ENCODE measurements at places on chromosomes 1 and 21.

GRCh38 chr1:94143173-94143808 lies 22.3 kb upstream of the ABCA4 start:
- DNase-seq = no peak

GRCh38 chr1:226902601-226903000 lies 32.2 kb downstream of the PSEN2 start:
- no peak for DNase-seq

- no peak for DNase-seq
Measured at GRCh38 chr1:183634429-183635065, 1.0 kb downstream of the ARPC5 start.

DNA sequence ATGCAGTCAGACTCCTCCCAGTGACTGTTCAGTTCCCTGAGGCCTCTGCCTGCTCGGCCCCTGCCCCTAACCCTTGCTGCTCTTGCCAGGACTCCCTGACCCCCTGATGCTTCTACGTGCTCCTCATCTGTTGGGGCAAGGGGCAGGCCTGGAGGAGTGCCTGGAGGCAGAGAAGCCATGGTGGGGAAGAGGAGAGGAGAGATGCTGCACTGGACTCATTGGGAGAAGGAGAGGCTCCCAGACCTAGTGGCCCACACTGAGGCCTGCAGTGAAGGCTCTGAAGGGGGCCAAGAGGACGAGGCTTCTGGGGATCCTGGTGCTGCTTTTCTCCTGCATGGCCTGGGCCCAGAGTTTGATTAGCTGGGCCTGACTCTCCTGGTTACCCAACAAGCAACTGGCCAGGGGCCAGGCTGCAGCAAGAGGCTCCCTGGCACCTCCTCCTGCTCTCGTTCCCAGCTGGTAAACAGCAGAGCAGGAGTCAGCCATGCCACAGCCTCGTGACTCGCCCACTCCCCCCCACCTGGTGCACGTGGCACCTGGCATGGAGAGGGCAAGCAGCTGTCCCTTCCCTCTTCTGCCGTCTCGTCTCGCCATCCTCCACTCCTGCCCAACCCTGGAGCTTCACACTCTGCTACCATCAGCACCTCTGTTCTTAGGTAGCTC lies 847 bp upstream of the RORC start:
- DNase-seq = peak; percentile 87

GRCh38 chr1:201222125-201222524 lies 31.5 kb downstream of the IGFN1 start:
- DNase-seq = peak; percentile 29

GRCh38 chr1:16289959-16290358 lies 53.0 kb upstream of the CPLANE2 start:
- DNase-seq = no peak
